ENCODE measurements at places on chromosomes 7 and 10. TPM values are rescaled to one million over a fixed set of nuclear protein-coding genes. Genes with fewer than 3 reads are reported as not detected.

The SDK1 gene
- total RNA-seq = 0.25 TPM

The ANKRD30A gene
- total RNA-seq = not detected

The ASB15 gene
- not detected for total RNA-seq

The SPDYE6 gene
- total RNA-seq = not detected

The CHN2 gene
- total RNA-seq = not detected

The LIPJ gene
- total RNA-seq = under 0.01 TPM

The C1QL3 gene
- 0.06 TPM for total RNA-seq

The PANK1 gene
- total RNA-seq = 2.5 TPM

The OPALIN gene
- total RNA-seq = not detected

The ATRNL1 gene
- total RNA-seq = 4.9 TPM

The CCDC172 gene
- not detected for total RNA-seq

The LDB3 gene
- 0.12 TPM for total RNA-seq

The CLDN4 gene
- total RNA-seq = 0.13 TPM

The MYO3A gene
- not detected for total RNA-seq

The ATOH7 gene
- not detected for total RNA-seq

The SLC18A3 gene
- total RNA-seq = not detected

The ZDHHC16 gene
- 38.7 TPM for total RNA-seq

The ZNF735 gene
- not detected for total RNA-seq

The NME8 gene
- not detected for total RNA-seq

The OR2A1 gene
- total RNA-seq = under 0.01 TPM

The TNS3 gene
- 43.8 TPM for total RNA-seq

The CLRN3 gene
- not detected for total RNA-seq

The PARD3 gene
- total RNA-seq = 45.3 TPM

The DDC gene
- not detected for total RNA-seq

The ZNF804B gene
- not detected for total RNA-seq

The TAS2R4 gene
- 0.99 TPM for total RNA-seq

The MOGAT3 gene
- not detected for total RNA-seq

The PROSER2 gene
- total RNA-seq = 2.0 TPM

The ZNF25 gene
- 15.2 TPM for total RNA-seq

The PLCE1 gene
- total RNA-seq = 1.1 TPM

The CCDC7 gene
- 12.4 TPM for total RNA-seq

The NPSR1 gene
- not detected for total RNA-seq

The RPEL1 gene
- total RNA-seq = not detected
